ENCODE measurements at places on chromosomes 2 and 18. TPM values are rescaled to one million over a fixed set of nuclear protein-coding genes. Genes with fewer than 3 reads are reported as not detected.

Gene RMND5A
- 38.6 TPM for polyA plus RNA-seq

Gene ERLEC1
- 83.1 TPM for polyA plus RNA-seq

Gene TMEM247
- not detected for polyA plus RNA-seq

Gene HTR2B
- 39.5 TPM for polyA plus RNA-seq

- no peak for DNase-seq
Observed at GRCh38 chr2:138780446-138780880, 273 bp upstream of the NXPH2 start.

Gene BMP10
- not detected for polyA plus RNA-seq

Gene AGFG1
- 67.5 TPM for polyA plus RNA-seq

Gene OTOS
- not detected for polyA plus RNA-seq

Gene FBXO36
- polyA plus RNA-seq, result 6.4 TPM

Measured in left renal pelvis (tissue), 4 donors.